ENCODE measurements at places on chromosomes 4 and X.

GRCh38 chrX:69163936-69164741 is 1.1 kb downstream of the PJA1 start:
- DNase-seq = peak; percentile 23

DNA sequence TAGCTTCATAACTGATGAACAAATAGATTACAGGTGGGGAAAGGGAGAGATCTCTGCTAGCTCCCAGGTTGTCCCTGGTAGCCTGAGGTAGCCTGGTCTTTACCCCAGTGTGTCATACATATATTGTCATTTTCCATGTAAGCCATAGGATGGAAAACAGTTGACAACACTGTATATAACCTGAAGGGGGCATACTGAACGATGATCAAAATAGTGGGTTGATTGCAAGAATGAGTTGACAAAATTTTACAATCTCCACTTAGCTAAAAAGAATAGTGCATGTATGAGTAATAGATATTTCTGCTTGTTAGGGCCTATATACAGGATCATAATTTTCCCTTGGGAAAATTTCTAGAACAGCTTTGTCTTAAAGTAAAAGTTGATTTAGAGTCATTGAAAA is 304.1 kb upstream of the HAND2 start:
- no peak for DNase-seq

DNA sequence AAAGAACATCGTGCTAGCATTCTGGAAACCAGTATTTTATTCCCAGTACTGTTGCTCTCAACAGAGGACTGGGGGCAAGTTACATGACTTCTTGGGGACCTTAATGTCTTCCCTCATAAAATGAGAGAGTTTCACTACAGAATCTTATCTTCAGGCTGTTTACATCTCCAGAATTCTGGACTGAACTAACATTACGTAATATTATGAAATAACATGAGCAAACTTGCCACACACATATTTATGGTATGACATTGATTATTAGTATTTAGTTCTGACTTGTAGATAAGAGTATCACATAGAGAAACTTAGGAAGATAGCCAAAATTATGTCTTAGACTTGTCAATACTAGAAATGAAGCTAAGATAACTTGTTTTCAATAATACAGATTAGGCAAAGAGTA is 68.0 kb downstream of the NFKB1 start:
- DNase-seq = no peak

DNA sequence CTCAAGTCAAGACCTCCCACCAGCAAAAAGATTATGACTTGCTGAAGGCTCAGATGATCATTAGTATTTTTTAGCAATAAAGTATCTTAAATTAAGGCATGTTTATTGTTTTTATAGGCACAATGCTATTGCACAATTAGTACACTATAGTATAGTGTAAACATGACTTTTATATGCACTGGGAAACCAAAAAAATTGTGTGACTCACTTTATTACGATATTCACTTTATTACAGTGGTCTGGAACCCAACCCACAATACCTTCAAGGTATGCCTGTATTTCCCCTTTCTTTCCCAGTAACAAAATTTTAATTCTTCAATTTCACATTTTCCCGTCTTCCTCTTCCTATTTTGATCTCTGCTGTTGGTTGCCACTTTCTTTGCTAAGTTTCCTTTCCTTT is 37.7 kb downstream of the ZCCHC12 start:
- DNase-seq = no peak

DNA sequence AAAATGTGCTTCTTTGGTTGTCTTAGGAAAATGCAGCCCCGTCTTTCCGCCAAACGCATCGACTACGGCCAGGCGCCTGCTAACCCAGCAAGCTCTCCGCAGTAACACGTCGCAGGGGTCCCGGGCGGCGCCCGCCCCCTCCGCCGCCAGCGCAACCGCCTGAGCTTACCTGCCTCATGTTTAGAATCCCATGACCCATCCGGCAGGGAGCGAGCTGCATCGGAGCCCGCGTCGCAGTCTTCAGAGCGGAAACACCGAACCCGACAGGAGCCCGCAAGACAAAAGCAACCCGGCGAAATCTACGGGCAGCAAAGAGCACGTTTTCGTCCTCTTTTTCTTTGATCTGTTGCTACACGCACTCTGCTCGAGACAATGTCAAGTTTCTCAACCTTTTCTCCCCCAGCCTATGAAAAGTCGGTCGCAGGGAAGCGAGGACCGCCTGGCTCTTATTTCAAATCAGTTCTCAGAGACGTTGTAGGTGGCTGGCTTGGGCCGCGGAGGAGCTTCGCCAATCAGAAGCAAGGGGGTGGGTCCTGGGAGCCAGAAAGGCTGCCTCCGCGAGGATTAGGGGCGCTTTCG is at the start of gene MID1:
Gene MID1, minus strand, starts transcription at position 465 of the 579 bp plus-strand sequence. CDS start 53,038 bp downstream, outside the sequence.
- DNase-seq = no peak

GRCh38 chr4:1099270-1099669 is 14.1 kb downstream of the RNF212 start:
- DNase-seq = no peak

DNA sequence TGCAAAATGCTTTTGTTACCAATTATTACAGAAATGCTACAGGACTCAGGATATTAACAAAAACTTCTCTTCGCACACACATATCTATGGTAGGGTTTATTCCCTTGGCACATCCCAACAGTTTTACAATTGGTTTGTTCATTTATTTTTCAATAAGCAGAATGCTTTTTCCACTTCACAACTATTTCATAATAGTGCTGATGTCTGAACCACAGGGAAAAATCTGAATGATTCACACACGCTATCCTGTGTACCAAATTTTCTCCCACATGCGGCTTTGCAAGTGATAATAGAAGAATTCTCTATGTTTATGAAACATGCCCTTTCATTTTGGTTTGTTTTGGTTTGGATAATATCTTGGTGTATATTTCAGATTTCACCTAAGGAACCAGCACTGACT is 725.7 kb upstream of the TENM3 start:
- no peak for DNase-seq

DNA sequence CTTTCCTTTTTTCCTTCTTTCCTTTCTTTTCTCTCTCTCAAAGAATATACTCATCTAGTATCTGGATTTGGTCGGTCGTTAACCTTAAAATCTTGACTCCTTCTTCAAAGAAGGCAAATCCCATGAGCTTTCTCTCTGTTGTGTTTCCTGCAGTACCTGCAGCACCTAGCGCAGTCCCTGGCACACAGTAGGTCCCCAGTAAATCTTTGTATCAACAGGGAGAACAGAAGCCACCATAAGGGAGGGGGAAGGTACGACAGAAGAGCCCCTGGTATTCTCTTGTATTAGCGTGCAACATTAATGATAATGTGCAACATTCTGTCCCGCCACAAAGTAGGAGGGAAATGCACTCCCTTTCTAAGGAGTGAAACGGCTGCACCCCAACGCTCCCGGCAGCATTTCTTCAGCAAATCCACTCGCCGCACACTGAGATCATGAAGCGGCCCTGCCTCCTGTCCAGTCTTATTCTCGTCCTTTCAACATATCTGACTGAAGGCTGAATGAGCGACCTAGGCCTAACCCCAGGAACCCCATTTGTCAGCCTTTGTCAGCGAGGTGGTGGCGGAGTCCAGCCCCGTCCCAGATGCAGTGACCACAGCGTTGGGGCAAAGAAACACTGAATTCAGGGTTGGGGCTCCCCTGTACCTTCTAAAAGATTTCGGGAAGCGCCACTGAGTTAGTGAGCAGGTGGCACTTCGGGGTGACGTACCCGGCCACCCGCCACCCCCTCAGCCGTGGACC is 133.7 kb downstream of the AMELX start:
- DNase-seq = no peak

DNA sequence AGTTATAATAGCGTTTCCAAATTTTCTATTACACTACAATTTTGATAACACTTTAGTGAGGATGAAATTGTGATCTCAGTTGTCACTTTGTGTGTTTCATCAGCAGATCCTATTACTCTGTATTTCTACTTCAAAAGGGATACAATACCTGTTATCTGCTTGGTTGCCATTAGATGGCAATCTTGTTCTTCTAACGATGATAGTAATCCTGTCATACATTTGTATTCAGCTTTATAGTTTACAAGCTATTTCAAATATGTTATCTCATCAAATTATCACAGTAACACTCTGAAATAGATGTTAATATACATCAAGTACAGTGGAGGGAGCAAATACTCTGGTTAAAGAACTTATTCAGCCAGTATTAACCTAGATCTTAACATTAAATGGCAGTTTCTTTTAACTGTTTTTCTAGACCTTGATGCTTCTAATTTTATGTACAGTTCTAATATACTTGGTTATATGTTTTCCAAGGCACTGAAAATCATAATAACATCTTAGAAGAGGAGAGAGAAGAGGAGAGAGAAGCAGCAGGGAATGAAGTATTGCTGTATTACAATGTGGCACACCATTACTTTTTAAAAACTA is 292.0 kb downstream of the CCSER1 start:
- DNase-seq = no peak

DNA sequence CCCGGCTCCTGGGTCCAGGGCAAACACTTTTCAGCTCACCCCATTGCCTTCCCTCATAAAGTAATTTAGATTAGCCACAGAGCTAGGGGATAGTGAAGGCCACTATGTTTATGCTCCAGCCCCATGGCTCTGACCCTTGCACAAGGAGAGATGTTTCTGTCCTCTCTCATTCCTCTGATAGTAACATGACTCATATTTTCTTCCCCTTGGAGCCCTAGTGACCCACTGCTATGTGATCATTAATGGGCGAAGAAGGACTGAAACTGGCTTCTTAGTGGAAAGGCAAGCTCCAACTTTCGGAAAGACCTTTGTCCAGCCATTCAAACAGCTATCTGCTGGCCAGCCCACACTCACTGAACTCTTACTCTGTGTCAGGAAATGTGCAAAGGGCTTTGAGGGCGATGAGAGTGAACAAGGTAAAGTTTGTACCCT is 12.3 kb downstream of the CLDN2 start:
- DNase-seq = no peak

GRCh38 chrX:85221361-85221760 is 22.2 kb downstream of the SATL1 start:
- DNase-seq = no peak

- no peak for DNase-seq
These were observed 110.8 kb upstream of the TEX13A start for GRCh38 chrX:105331244-105331643.

DNA sequence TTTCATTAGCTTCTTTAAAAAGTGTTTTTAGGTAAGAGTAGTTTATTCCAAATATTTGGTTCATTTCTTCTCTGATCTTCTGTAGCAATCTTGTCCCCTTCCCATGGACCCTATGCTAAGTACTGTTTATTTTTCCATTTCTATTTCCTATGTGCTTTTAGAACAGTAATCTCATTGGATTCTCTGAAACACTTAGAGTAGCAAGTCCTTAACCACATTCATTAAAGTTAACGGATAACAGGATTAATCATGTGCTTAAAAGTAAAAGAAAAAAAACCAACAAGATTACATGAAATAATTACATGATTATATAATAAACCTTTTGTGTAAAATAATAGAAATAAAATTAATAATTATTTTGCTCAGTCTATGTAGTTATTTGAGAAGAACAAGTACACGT is 929.7 kb downstream of the C4orf33 start:
- DNase-seq = no peak

DNA sequence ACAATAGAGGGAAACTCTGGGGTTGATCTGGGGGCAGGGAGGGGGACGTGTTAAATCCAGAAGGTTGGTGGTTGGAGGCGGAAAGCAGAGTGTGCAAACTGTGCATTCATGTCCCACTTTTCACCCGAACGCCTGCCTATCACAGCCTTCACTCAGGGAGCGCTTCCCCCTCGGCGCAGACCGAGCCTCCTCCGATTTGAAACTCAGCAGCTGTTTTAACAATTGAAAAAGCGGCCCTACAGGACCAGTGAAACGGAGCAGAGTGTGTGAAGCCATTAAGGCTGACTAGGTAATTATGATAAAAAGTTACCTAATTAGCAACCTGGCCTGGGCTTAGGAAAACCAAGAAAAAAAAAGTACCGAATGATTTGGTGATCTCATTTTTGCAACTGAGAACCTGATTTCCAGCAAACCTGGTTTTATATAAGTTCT is 685 bp upstream of the NDNF start:
- DNase-seq = no peak

DNA sequence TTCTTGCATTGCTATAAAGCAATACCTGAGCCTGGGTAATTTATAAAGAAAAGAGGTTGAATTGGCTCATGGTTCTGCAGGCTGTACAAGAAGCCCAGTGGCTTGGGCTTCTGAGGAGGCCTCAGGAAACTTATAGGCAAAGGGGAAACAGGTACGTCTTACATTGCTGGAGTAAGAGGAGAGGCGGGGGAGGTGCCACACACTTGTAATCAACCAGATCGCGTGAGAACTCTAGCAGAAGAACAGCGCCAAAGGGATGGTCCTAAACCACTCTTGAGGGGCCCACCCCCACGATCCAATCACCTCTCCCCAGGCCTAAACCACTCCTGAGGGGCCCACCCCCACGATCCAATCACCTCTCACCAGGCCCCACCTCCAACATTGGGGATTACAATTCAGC is 50.6 kb upstream of the SHOX start:
- DNase-seq = no peak

- no peak for DNase-seq
These were observed 59.4 kb downstream of the POLR2B start for GRCh38 chr4:57037982-57038604.

DNA sequence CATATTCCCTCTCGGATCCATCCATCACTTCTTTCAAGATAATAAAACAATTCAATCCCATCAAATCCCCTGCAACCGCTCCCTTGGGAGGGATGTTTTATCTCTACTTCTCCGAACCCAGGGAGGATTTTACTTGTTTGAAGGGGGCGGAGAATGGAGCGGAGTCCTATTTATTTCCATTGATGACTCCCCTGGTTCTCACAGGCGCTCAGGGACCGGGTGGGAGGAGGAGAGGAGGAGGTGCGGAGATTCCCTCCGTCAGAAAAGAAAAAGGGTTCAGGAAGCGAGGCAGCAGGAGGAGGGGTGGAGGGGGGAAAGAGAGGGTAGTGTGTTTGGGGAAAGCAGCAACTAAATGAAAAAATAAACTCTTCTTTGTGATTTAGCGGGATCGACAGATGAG is 2.1 kb downstream of the NDNF start:
- DNase-seq = no peak

GRCh38 chr4:48216563-48216962 is 53.1 kb downstream of the TEC start:
- DNase-seq = no peak

GRCh38 chr4:146407669-146408084 is 114.1 kb downstream of the SLC10A7 start:
- DNase-seq = no peak

- DNase-seq = no peak
These were observed 83.7 kb downstream of the FREM3 start for GRCh38 chr4:143616771-143617170.

GRCh38 chrX:19791562-19791961 is 95.8 kb downstream of the SH3KBP1 start:
- DNase-seq = no peak
